ENCODE measurements at places on chromosomes 2 and 18.

DNA sequence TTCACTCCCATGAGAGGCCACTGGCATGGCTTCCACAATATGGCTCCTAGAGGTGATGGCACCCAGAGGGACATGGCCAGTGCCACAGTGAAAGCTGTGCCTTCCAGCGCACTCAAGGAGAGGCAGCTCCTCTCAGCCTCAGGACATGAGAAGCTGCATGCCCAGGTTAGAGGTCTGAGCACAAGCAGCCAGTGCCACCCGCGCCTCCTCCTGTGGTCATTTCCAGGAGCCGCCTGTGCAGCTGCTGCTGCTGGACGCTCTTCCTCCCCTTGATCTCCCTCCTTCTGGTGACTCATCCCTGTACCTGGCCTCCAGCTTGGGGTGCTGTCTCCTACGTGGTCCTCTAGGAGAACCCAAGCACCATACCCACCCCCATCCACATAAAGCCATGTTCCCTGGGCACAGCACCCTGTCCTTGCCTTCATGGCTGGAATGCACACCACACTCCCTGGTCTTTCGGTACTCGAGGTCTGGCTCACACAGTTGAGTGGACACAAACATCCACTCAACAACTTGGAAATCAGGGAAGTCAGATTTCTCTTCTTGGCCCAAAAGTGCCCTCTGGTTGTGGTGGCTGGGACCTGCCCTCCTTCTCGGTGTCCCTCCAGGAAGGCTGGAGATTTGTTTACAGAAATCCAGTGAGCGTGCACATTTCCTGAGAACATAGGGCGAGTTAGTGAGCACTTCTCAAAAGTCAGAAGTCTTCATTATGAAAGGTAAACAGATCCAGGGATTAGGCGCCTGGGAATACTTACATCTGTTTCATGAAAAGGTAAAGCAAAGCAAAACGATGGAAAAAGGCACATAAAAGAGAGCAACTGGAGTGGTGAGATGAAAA, 96.7 kb downstream of the EIPR1 start:
- DNase-seq: no peak

GRCh38 chr2:152166633-152167032, 8.9 kb downstream of the STAM2 start:
- no peak for DNase-seq

DNA sequence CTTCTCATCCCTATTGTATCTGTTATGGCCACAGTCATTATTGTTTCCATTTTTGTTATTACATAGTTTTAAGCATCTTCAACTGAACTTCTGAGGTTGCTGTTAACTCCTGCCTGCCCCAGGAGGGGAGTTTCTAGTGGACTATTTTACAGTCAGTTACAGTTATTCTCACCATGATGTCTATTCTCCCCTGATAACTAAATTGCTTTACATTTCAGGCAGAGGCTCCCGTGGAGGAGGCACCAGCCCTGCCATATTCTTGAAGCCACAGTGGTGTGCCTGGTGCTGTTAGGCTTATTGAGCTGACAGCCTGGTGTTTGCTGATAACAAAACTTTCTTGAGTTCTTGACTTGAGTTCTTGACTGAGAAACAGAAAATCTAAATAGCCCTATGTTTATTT, 256.4 kb downstream of the TFCP2L1 start:
- DNase-seq: no peak

GRCh38 chr2:222883420-222883819, 22.6 kb downstream of the ACSL3 start:
- DNase-seq: no peak

DNA sequence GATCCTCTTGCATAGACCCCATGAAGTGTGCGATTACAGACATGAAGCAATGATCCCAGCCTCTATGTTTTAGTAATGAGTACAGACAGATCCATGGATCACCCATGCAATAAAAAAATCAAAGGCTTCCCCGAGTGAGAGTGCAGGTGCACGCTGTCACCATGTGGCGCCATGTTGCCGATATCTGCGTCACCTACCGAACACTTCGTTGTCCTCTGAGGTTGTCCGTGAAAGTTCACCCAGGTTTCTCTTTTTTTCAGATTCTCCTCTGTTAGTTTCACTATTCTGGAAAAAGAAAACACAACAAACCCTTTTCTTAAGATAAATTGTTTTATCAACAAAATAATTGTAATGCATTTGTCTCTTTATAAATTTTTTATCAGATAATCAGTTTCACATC, 66.5 kb downstream of the MBP start:
- DNase-seq: no peak

GRCh38 chr2:143140864-143141661, 11.8 kb downstream of the ARHGAP15 start:
- no peak for DNase-seq

DNA sequence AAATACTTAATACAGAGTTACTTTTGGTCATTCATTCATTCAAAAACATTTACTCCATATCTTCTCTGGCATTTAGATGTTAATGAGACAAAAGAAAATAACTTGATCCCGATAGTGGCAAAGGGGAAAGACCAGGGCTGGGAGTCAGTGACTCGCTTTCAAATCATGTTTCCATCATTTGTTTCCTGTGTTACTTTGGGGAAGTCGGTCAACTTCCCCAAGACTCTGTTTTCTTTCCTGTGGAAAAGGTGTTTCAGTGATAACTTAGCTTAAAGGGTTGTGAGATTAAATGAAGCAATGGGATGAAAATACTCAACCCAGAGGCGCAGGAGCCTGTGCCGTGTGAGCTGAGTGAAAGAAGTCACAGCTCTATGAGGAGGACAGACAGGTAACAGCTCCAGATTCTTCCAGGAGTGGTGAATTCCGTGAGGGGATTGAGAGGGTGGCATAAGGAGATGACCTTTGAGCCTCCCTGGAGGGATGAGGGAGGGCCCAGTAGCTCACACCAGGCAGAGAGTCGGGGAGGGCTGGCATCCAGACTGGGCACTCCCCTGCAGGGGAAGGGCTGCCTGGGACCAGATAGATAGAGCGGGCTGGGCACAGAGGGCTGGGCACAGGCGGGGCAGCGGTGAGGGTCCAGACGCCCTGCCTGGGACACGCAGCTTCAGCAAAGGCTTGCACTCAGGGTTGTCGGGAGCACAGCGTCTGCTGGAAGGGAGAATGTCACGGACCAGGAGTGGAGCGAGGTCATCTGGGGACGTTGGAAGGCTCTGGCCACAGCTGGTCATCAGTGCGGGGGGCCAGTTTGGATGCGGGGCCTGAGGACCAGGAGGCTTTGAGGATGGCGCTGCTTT, 70.1 kb downstream of the TSHZ1 start:
- DNase-seq: no peak

DNA sequence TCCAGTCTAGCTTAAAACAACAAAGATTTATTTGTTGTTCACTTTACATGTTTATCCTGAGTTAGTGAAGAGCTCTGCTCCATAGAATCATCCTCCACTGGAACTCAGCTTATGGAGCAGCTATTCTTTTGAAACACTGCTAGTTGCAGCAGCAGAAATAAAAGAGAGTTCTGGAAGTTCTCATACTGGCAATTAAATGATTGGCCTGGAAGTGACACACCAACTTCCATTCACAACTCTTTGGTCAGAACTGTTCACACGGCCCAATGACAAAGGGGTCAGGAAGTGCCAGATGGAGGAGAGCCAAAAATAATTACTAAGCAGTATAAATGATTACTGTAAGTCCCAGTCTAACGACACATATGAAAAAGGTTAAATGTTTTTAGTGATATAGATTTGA, 39.1 kb downstream of the FBXO11 start:
- DNase-seq: no peak

DNA sequence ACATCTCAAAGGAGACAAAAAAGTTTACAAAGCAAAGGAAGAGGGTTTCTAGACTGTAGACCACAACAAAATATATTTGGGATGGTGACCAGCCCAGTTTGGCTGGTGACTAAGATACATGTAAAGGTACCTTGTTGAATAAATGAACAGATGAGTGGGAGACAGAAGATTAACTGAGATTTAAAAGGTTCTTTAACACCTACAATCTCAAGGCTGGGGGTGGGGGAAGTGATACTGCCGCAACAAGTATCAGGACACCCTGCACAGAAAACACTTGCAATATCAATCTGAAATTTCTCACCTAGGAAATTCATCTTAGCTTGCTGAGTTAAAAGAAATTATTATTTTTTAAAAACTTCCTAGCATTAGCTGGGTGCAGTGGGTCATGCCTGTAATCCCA, 8.3 kb downstream of the RNF149 start:
- no peak for DNase-seq

DNA sequence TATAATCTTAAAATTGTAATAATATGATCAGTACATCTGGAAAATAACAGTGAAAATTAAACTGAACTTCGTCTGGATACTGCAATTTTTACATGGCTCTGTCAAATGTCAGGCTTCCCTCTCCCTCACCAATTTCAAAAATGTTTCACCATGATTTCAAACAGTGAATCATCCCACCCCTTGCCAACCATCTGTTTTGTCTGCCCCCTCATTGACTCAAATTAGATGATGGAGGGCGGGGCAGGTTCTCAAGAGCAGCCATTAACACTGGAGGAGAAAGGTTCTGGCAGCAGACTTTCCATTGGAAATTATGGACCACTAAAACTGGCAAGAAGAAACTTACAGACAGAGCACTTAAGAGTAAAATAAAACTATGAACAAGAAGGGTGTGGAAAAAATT, 1195.7 kb upstream of the ZEB2 start:
- no peak for DNase-seq

GRCh38 chr2:163551616-163552373, 184.0 kb downstream of the FIGN start:
- no peak for DNase-seq

DNA sequence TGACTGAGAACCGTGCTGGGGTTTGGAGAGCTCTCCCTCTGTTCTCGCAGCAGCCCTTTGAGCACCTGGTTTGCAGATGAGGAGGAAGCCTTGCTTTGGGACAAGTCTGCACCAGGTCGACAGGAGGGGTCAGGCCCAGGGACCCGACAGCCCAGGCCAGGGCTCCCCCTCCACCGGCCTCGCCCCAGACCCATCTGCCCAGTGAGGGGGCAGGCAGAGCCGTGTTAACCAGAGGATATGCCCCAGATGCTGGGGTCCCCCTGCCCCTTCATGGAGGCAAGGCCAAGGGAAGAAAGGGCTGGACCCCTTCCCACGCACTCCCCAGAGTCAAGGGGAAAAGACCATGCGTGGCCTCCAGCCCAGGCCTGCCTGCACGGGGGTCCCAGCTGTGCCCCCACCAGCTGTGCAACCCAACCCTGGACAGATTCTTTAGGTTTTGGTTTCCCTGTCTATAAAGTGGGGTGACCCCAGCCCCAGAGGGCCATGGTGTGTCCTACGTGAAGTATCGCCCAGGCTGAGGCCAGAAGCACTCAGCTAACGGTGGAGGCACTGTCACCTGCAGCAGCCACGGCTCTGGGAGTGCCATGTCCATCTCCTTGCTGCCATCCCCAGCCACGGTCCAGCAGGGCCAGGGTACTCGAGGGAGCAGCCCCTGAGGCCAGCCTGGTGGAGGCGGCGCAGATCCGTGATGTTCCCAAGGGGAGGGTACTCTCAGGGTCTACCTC, 4.8 kb upstream of the SNED1 start:
- DNase-seq: no peak

DNA sequence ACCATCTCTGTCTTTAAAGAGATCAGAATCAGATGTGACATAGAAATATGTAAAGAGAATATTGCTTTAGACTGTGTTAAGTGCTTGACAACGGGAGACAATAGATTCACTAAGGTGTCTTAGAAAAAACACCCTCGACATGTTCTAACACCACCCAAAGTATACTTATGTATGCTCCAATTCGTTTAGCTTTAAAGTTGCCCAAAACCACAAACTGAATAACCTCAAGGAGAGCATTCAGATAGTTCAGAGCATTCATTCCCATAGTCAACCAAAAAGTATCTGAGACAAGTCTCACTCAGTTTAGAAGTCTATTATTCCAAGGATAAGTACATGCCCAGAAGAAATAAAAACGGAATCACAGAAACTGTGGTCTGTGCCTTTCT, 96.4 kb downstream of the KYNU start:
- DNase-seq: no peak

- no peak for DNase-seq
Observed at GRCh38 chr2:28545590-28546200, 49.8 kb downstream of the PLB1 start.

GRCh38 chr2:197927994-197928393, 123.6 kb downstream of the PLCL1 start:
- no peak for DNase-seq

- DNase-seq: peak; percentile 90
Observed at GRCh38 chr18:75635096-75635495, 207.6 kb upstream of the SMIM21 start.

DNA sequence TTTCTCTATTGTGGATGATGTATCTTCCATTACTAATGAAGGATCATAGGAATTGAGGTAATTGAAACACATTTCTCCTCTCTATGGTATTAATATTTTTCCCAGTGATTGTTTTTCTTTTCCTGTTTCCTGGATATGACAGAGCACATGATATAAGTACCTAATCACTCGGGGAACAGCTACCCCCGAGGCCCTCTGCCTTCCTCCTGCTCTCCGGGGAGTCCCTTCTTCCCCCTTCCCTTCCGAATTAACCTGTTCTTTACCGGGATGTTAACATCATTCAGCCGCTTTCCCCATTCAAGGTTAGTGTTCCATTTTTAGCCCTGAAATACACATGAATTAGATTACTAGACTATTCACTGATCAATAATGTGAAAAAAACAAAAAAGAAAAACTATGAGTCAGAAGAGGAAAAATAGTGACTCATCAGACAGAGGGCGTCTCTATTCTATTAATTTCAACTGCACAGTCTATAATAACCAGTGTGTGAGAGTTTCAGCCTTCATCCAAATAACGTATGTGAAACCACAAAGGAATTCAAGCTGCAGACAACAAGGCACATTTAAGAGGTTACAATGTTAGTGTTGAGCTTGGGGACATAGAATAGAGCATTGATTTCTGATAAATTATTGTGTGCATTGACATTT, 450.8 kb downstream of the DLGAP1 start:
- no peak for DNase-seq

- DNase-seq: no peak
Observed at GRCh38 chr2:11904941-11905340, 158.5 kb downstream of the LPIN1 start.

DNA sequence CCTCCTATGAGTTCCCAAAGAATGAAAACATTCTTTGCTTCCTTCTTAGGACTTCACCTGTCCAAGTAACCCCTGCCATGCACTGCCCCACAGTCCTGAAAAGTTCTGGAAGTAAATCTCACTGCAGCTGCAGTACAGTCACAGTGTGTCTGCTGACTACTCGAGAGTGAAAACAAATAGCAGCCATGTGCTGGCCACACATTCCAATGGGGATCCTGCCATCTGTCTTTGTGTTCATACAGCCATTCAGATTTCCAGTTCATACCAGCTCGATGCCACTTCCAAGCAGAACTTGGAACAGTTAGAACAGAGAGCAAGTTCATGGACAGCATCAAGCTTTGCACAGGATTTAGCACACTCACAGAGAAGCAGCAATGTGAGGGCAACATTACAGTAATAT, 629.9 kb upstream of the ACVR2A start:
- no peak for DNase-seq

GRCh38 chr2:27583390-27583915, 611 bp downstream of the ZNF512 start:
- no peak for DNase-seq

- no peak for DNase-seq
Observed at GRCh38 chr2:198774576-198774975, 683.2 kb downstream of the SATB2 start.

GRCh38 chr2:150007815-150008430, 420.3 kb upstream of the MMADHC start:
- no peak for DNase-seq

- no peak for DNase-seq
Observed at GRCh38 chr2:134217924-134218323, 35.9 kb upstream of the MGAT5 start.
